Activated naive CD8-positive, alpha-beta T cell treated with anti-CD3 and anti-CD28 coated beads, Interleukin-2, amount 10 ng/mL, durations not matched to agents 7 days and 5 days (primary cell): ENCODE measurements at places on chromosomes 13 and 19. TPM values are rescaled to one million over a fixed set of nuclear protein-coding genes. Genes with fewer than 3 reads are reported as not detected.

The RDH8 gene
- not detected for total RNA-seq

The PPM1N gene
- total RNA-seq = 6.1 TPM

- no peak for DNase-seq
Observed at GRCh38 chr19:16374436-16374835, 49.8 kb downstream of the KLF2 start.

DNA sequence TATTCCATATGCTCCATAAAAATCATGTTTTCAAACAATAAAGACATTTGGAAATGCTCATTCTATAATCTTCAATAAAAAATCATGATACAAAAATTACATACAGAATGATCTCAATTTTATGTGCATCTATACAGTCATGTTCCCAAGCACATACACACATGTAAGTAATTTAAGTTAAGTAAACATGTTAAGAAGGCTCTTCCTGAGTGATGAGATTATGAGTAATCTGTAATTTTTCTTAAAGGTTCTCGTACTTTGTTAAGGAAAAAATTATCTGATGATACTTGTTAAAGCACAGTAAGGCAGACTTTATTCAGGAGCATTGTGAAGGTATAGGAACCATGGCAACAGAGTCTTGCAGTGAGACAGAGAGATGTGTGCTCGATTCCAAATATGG is 30.0 kb upstream of the DLEU7 start:
- no peak for DNase-seq
